ENCODE measurements at places on chromosomes 7 and 10. TPM values are rescaled to one million over a fixed set of nuclear protein-coding genes. Genes with fewer than 3 reads are reported as not detected.

DNA sequence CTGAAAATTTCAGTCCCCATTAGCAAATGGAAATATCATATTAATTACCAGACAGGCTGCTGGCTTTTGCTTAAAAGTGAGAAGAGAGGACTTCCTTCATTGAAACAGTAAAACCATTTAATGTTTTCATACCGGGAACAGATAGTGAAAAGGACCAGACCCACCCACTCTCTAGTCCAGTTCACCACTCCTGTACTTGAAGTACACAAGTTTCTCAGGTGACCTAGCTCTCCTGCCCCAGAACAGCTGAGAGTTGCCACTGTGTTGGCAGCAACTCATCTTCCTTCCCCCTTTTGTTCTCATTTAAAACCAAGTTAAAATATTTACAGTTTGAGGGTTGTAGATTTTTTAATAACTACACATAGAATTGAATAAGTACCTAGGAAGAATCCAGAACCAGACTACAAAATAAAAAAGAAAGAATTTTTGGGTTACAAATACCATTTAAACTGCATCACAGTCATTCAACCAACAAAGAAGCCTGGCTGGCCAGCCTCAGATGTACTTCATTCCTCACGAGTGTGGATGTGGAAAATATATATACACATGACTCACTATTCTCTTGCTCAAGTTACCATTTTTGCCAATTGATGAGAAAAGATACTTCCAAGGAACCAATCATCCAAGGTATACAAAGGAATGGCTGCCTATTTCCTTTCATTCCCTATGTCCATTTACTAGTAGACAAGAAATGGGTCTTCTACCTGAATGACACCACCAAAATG lies 68.1 kb downstream of the VPS41 start:
- DNase-seq = no peak

DNA sequence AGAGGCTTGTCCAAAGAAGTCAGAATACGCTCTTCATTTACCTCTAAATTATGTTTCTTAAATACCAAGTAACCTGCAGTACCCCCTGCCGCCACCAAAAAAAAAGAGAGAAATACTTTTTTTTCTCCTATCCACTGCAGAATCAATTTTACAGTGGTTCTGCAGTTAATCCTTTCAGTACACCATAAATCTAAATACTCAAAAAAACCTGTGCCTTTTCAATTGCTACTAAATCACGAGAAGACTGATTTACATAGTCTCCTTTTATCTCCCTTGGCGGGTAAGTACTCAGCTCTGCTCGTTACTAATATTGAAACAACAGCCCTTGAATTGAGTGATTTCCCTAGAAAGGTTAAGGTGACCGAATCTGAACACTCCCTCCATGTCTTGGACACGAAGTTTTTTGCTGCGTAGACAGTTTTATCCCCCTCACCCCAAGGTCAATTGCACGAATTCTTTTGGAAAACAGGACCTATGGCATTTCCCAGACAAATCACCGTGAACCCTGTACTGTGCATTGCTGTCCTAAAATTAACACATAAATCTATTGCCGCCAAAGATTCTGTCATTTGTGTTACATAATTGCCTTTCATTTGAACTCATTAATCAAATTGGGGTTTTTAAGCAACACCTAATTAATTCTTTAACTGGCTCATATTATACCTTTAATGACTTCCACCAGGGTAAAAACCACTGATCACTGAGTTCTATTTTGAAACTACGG lies 512 bp upstream of the VIM start:
- DNase-seq = peak; percentile 61

- DNase-seq = no peak
Observed at GRCh38 chr10:64086083-64086767, 565.0 kb downstream of the REEP3 start.

GRCh38 chr10:47379445-47379785 lies 4.7 kb downstream of the ZNF488 start:
- no peak for DNase-seq

GRCh38 chr7:78850093-78850740 lies 603.2 kb downstream of the MAGI2 start:
- DNase-seq = no peak

GRCh38 chr10:28090506-28090905 lies 91.6 kb upstream of the ODAD2 start:
- no peak for DNase-seq

DNA sequence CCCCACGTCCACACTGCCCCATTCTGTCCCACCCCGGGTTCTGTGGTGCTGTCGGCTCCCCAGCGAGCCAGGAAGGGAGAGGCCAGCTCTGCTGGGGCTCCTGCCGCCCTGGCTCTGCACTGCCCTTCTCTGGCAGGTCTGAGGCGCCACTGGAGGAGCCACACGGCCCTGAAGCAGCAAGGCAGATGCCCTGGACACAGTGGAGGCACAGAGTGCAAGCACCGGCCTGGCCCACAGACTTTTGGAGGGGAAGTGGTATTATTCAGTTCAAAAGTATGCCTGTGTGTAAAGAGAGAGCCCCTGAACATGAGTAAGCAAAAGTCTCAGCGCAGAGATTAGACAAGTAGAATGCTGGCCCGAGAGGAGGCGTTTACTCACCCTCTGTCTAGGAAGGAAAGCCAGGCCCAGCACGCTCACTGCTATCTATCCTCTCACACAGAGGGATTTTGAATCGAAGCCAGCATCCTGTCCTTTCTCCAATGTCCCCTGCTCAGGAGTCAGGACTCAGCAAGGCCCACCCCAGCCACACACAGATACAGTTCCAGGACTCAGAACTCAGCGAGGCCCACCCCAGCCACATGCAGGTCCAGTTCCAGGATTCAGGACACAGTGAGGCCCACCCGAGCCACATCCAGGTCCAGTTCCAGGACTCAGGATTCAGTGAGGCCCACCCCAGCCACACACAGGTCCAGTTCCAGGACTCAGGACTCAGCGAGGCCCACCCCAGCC lies 115.0 kb downstream of the EGFR start:
- peak; percentile 95 for DNase-seq

DNA sequence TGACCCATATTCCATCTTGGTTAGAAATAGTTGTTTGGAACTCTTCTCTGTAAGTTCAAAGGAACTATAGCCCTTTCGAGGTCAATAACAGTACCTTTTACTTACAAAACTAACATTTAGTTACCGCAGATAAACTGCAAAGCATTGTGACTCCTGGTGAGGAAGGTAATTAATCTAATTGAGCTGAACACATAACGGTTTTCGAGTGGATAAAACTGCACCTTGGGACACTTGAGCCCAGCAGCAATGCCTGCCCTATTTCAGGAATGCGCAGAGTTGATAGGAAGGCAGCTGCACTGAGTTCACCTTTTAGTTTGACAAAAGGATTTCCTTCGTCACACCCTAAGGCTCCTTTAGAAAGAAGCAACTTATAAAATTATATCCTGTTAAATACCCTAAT lies 75.4 kb downstream of the JAZF1 start:
- DNase-seq = no peak

DNA sequence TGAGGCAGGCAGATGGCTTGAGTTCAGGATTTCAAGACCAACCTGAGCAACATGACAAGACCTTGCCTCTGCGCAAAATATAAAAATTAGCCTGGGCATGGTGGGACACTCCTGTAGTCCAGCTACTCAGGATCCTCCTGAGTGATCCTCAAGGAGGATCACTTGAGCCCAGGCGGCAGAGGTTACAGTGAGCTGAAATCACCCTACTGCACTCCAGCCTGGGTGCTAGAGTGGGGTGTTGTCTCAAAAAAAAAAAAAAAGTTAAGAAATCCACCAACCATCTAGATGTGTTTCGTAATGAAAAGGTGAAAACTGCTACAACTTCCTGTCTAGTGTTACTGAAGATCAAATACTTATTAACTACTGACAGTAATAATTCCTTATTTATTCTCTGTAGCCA lies 8.1 kb downstream of the GLCCI1 start:
- no peak for DNase-seq

- no peak for DNase-seq
Observed at GRCh38 chr7:124956160-124956559, 26.5 kb upstream of the POT1 start.

DNA sequence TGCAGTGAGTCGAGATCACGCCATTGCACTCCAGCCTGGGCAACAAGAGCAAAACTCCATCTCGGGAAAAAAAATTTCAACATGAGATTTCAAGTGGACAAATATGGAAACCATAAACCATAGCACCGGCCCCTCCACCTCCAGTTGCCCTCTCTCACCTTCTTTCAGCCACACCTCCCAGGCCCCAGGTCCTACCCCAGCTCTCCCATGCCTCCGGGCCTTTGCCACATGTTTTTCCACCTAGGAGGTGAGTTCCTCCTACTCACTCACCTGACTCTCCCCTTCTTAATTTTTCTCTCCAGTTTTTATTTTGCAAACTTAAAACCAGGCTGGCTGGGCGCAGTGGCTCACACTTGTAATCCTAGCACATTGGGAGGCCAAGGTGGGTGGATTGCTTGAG lies 13.7 kb upstream of the CLDN4 start:
- DNase-seq = no peak

GLCCI1 gene
- polyA plus RNA-seq = 2.5 TPM
